Natural killer cell (primary cell): ENCODE measurements at places on chromosomes 16 and 17. TPM values are rescaled to one million over a fixed set of nuclear protein-coding genes. Genes with fewer than 3 reads are reported as not detected.
A peak's percentile ranks its signal among the peaks of the same experiment; 100 is the strongest.

The DLX3 gene
- total RNA-seq = not detected

The RFFL gene
- total RNA-seq = 75.9 TPM

The ITGB4 gene
- 0.68 TPM for total RNA-seq

GRCh38 chr17:2854143-2855055 lies 58.2 kb downstream of the RAP1GAP2 start:
- DNase-seq = peak; percentile 29

The KRTAP2-3 gene
- not detected for total RNA-seq

GRCh38 chr16:24255456-24256371 lies at the start of gene CACNG3:
TSS of gene CACNG3 (plus strand) at chr16:24256335. CDS start at chr16:24256755, 420 bp downstream.
- peak; percentile 68 for DNase-seq

The TMEM92 gene
- not detected for total RNA-seq

DNA sequence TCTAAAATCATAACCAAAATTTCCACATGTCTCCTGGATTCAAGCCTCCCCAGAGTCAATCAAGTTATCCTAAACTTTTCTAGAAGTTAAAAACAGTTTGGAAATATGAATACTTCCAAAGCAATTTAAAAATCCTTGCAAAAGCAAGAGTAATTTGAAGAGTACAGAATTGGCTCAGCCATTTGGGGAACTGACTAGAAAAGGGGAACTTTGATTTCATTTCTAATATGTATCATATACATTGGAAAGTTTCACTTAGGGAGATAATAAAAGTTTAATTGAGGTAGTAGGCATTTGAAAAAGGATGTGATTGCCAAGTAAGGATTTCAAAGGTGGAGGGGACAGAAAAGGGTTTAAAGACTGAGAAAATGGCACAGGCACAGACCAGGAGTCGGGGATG lies 9.0 kb upstream of the SLFN12L start:
- no peak for DNase-seq

The SHCBP1 gene
- 2.2 TPM for total RNA-seq

DNA sequence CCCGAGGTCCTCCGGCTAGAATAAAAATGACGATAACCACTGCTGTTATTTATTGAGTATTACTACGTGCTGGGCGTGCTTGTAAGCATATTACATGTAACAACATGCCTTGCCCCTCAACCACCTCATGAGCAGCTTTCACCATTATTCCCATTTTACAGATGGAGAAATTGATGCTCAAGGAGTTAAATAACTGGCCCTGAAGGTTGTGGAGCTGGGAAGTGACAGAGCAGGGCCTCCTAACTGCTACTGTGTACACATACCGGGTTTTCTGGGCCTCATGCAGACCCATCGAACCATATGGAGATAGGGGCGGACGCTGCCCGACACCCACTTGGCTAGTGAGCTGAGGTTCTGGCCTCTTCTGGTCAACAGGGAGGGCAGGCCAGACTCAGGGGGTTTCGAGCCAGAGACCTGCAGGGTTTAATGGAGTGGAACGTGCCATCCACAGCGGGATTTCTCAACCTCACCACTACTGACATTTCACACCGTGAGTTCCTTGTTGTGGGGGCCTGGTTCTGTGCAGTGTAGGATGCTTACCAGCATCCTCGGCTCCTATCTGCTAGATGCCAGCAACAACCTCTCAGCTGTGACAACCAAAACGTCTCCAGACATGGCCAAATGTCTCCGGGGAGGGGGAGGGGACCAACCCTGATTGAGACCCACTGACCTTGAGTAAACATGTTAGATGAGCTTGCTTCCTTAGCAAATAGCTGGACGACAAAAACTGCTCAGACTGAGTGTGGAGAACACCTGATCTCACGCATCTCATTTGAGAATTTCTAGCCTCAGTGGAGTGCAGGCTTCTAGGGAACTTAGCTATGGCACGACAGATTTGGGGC lies 432.0 kb downstream of the SLC39A11 start:
- DNase-seq = no peak

The EMC6 gene
- 29.3 TPM for total RNA-seq

DNA sequence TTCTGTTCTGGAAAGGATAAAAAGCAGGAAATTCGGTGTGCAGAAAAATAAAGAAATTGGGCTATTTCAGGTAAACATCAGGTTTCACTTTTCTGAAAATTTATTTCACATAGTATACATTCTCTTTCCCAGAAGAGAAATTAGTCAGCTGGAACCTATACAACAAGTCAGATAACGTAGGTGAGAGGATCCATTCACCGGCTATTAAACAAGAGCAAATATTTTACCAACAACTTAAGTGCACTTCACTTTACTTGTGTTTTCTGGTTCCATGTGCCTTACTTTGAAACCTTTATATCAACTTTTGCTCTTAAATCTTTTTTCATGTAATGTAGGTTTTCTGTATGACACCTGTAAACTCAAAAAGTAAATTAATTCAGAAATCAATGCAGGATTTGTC lies 839.7 kb downstream of the CDH11 start:
- DNase-seq = no peak

The CLEC3A gene
- total RNA-seq = not detected

The SLC12A3 gene
- total RNA-seq = not detected
